ENCODE measurements at places on chromosomes 6 and 20.

- peak; percentile 84 for DNase-seq
Observed at GRCh38 chr20:45290677-45291355, 15.8 kb upstream of the RBPJL start.

DNA sequence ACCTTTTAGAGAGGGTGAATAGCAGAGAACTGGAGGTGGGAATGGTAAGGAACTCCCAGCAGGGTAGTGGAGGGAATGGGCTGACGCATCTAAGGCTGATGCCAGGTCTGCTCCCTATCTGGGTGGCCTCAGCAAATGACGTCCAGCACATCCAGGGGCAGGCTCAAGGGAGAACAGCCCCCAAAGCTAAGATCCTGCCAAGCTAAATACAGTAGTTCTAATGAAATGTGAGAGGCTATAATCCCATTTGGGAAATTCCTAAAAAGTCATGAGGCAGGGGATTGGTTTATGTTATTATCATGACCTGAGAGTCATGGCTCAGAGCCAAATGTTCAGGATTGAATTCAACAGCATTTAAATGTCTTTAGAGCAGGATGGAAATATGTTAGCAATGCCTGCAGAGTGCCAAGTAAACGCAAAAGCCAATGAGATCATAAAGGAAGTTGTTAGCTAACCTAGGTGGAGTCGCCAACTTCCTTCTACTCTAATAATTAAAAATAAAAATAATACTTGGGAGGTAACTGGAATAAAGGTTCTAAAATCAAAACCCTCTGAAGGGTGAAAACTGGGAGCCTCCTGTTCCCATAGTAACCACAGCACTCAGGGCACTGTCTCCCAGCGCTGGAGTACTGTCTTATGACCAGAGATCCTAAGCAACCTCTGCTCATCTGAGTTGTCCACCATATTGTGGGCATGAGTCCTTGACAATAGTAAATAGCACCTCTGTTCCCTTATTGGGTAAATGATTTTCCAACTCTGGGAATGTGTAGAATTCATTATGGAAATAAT, 34.8 kb downstream of the IYD start:
- peak; percentile 81 for DNase-seq

- DNase-seq = no peak
Observed at GRCh38 chr6:21524201-21524600, 69.3 kb upstream of the SOX4 start.

- no peak for DNase-seq
Observed at GRCh38 chr6:72741083-72741482, 119.2 kb downstream of the KCNQ5 start.

DNA sequence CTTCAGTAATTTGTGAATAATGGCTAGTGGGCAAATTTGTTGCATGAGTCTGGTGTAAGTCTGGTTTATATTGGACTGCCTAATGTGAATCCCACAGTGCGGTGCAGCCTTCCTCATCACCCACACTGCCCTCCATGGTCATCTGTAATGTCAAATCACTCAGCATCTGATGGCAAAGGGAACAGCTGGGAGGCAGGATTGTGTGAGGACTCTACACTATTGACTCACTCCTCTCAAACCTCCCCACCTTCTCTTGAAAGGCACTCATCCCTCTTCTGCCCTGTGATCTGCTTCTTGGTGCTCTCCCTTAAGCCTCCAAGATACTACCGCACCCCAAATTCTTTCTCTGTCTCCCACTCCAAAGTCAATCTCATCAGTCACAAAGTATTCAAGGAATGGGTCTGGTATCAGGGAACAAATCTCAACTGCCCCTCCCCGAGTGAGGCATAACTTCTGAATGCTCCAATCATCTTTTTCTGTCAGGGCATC, 146.0 kb upstream of the BEND6 start:
- DNase-seq = peak; percentile 98

- DNase-seq = no peak
Observed at GRCh38 chr6:52221302-52221701, 23.0 kb downstream of the IL17F start.

GRCh38 chr6:169118346-169118830, 135.3 kb downstream of the THBS2 start:
- no peak for DNase-seq

- DNase-seq = peak; percentile 33
Observed at GRCh38 chr6:33061987-33062386, 11.5 kb downstream of the HLA-DPA1 start.

- no peak for DNase-seq
Observed at GRCh38 chr20:62049342-62050165, 16.1 kb downstream of the TAF4 start.

DNA sequence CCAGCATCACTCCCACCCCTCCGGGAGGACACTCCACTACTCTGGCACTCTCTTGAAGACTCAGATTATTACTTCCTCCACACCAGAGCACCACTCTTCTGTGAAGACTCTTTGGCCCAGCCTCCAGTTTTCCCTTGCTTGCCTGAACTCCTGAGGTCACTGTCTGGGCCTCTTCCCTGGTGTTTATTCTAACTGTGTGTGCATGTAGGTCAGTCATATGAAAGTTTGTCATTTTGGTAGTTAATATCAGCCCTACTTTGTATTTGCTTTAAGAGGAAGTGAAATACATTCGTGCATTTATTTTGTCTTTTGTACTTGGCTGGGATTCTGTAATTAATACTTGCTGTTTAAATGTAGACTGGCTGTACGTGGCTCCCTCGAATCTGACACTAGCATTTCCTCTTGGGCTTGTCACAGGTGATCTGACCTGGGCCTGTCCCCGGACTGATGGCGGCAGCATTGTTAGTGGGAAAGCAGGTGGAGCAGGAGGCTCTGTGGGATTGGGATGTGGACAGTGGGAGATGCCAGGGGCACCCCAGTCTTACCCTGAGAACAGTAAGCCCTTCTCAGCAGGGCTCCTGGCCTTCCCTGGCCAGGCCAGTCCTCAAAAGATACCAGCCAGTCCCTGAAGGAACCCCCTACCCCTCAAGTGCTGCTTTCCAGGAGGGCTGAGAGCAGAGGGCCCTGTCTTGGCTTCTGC, 350.5 kb downstream of the CDC5L start:
- no peak for DNase-seq

DNA sequence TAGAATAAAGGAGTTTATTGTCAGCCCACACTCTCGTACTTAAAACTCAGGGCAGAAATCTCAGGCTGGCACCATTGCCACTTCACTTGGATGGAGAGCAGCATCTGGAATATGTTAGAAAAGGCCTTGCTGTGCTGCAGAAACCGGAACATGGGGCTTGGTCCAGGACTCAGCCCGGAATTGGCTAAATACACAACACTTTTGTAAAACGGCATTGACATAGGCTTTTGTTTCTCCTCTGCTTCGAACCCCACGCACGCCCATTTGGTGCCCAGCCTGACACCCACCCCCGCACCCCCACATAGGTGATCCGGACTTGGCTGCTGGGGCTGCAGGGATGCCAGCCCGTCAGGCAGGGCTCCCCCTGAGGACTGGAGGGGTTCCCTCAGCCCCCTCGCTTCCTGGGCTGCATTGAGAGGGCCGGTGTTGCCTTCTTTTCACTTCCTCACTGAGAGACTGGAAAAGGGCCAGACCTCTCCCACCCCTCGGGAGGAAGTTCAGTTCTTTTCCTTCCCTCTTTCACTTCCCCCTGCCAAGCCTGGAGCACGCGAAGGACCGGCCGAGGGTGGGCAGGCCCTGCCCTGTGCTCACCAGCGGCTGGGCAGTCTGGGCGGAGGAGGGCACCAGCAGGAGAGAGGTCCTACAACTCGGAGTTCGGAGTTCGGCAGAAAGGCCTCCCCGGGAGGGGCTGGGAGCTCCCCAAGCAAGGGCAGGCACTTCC, 17.9 kb upstream of the CST3 start:
- DNase-seq = no peak

DNA sequence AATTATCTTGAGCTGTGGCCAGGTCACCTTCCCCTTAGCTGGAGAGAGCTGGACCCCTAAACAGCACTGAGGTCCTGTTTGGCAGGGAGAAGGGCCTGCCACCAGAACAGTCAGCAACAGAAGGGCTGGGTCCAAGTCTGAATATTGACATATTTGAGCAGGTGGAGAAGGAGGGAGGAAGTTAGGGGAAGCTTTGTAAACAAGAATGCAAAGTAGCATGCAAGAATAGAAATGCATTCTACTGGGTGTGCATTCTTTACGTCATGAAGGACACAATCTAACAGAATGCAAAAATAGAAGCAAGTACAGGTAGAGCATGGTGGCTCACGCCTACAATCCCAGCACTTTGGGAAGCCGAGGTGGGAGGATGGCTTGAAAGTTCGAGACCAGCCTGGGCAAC, 100.5 kb downstream of the QRSL1 start:
- DNase-seq = no peak

GRCh38 chr6:38443352-38444144, 196.2 kb downstream of the BTBD9 start:
- no peak for DNase-seq

- no peak for DNase-seq
Observed at GRCh38 chr6:167546611-167547327, 221.9 kb downstream of the TTLL2 start.

DNA sequence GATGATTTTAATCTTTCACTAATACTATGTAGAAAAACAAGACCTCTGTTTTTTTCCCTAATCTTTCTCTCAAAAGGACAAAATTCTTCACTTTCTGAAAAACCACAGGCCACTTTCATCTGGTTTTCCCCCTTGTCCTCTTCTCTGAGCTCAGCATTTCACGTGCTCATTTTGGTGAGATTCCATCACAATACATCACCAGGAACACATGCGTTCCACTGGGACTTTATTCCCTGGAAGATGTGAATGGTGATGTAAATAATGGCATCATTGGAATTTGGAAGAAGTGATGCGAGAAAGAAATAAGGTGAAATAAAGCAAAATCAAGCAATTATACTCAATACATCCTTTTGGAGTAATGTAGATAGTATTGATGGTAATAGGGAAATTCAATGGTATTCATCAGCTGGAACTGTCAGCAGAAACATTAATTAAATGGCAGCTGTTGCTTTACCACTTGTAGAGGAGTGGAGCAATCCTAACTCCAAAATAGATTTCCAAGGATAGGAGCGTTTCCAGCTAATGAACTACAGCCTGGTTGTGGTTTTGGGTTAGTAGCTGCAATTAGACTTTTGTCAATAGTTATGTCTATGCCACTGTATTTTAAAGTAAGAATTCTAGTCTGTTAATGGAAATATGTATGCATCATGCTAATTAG, 11.5 kb downstream of the FILIP1 start:
- peak; percentile 59 for DNase-seq

DNA sequence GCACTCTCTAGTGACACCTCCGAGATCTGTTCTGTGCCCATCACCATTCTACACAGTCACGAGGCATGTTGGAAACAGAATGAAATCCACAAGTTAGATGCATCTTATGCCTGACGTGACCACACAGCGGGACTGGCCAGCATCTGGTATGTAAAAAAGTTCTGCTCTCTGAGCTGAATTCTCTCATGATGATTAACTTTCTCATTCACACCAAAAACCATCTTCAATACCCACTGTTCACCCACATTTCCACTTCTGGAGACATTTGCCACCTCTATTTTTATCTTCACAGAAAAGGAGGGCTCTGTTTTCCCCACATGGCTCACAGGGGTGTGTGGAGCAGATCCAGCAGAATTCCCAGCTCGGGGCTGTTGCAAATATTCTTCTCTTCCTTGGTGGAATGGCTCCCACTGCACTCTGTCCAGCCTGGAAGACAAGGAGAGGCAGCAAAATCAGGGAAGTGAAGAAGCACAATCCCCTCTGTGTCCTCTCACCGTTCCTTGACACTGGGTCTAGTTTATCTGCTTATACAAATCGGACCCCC, 303.4 kb downstream of the TAF4 start:
- no peak for DNase-seq

DNA sequence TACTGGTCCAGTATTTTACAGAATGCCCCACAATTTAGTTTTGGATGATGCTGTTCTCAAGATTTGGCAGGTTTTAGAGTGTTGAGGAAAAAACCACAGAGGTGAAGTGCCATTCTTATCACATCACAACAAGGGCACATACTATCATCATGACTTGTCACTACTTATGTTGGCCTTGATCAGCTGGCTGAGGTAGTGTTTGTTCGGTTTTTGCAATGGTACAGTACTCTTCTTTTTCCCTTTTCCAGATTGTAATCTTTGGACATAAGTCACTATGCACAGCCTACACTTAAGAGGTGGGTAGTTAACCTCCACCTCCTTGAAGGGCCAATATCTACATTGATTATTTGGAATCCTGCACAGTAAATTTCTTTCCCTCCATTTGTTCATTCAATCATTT, 8.8 kb downstream of the TENT5A start:
- peak; percentile 52 for DNase-seq

GRCh38 chr6:40247516-40248115, 313.4 kb upstream of the MOCS1 start:
- no peak for DNase-seq

GRCh38 chr6:141123049-141123448, 1009.7 kb upstream of the GJE1 start:
- DNase-seq = no peak

DNA sequence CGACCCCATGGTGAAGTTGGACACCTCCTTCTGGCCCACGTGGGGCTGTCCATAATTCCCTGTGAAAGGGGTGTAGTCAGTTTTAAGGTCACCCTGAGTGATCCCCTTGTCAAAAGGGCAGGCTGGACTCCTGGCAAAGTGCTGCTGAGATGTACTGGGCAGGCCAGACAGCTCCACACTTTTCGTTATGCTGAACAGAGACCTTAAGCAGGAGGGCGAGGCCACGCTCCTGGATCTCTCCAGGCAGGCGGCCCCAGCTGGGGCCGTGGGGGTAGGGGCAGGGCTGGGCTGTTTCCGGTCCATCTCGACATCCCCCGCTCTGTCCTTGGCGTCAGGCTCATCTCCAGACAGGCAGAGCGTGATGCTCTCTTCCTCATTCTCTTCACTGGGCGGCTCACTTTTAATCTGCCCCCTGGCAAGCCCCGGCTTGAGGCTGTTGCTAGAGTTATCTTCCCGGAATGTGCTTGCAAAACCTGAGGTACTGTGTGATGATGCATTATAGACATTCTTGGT, 56.7 kb downstream of the GJA10 start:
- peak; percentile 56 for DNase-seq

DNA sequence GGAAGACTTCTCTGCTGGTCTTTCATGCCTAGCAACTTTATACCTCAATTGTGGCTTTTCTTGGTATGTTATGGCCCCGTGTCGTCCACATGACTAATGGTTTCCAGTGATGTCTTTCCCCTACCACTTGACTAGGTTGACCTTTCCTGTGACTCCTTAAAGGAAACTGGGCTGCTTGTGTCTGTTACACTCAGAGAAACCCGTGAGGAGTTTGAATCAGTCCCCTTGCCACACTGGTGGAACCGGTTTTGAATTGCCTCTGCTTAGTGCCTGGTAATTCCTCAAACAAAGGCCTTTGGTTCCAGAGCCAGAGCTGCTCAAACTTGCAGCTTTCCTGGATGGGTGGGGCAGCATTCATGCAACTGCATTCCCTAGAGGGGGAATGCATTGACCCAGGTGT, 21.9 kb downstream of the ECT2L start:
- DNase-seq = peak; percentile 78
